ENCODE measurements at places on chromosomes 16 and 17. TPM values are rescaled to one million over a fixed set of nuclear protein-coding genes. Genes with fewer than 3 reads are reported as not detected.

DNA sequence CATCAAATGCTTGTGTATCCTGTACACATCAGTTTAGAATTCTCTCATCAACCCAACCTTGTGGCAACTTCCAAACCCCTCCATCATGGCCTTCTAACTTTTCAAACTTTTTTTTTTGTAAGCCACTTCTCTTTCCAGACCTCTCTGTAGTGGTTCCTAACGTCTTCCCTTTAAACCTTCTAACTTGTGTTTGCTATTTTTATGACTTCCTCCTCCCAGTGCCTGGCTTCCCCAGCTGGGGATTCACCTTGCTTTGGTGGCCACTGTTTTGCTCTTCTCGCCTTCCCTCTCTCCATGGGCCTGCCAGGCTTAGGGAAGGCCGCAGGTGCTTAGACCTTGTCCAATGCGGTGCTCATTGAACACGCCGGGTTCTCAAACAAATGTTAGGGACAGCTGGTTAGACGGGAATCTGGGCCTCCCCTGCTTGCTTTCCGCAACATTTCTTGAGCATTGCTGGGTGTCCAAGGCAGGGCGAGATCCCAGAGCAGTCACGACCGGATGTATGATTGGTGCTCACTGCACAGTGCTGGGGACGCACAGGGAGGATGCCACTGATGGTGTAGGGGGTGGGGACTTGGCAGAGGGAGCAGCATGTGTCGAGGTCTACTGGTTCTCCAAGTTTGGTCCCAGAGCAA, 1.1 kb upstream of the XYLT2 start:
- H3K4me1 ChIP-seq: peaks cover 22% of the 10 kb centered on the region
- peaks cover 3% of the 10 kb centered on the region for H3K36me3 ChIP-seq
- DNase-seq: no peak

DNA sequence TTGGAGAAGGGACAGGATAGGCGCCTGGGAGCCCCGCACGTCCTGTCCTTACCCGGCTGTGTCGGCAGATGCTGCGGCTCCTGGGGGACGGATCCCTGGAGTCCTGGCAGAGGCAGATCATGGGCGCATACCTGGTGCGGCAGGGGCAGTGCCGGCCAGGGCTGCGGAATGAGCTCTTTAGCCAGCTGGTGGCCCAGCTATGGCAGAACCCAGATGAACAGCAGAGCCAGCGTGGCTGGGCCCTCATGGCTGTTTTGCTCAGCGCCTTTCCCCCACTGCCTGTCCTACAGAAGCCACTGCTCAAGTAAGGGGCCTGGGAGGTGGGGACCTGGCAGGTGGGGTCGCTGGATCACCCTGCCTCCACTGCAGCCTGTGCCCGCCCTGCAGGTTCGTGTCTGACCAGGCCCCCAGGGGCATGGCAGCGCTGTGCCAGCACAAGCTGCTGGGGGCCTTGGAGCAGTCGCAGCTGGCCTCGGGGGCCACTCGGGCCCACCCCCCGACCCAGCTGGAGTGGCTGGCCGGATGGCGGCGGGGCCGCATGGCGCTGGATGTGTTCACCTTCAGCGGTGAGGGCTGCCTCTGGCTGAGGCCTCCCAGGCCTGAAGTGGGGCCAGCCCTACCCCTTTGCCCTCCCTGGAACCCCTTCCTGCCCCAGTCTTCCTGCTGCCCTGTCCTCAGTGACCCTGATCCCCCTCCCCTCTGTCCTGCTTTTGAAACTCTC, 20.2 kb upstream of the SMIM5 start:
- no peaks in the 10 kb centered on the region for H3K4me1 ChIP-seq
- DNase-seq: no peak
- no peaks in the 10 kb centered on the region for H3K36me3 ChIP-seq
- H3K27me3 ChIP-seq: no peaks in the 10 kb centered on the region

GRCh38 chr16:70395345-70395901, 43.5 kb downstream of the ST3GAL2 start:
- H3K4me3 ChIP-seq: no peak overlapping the region
- no peak overlapping the region for H3K27ac ChIP-seq
- DNase-seq: peak; percentile 60
- H3K36me3 ChIP-seq: no peaks in the 10 kb centered on the region
- H3K27me3 ChIP-seq: no peaks in the 10 kb centered on the region

DNA sequence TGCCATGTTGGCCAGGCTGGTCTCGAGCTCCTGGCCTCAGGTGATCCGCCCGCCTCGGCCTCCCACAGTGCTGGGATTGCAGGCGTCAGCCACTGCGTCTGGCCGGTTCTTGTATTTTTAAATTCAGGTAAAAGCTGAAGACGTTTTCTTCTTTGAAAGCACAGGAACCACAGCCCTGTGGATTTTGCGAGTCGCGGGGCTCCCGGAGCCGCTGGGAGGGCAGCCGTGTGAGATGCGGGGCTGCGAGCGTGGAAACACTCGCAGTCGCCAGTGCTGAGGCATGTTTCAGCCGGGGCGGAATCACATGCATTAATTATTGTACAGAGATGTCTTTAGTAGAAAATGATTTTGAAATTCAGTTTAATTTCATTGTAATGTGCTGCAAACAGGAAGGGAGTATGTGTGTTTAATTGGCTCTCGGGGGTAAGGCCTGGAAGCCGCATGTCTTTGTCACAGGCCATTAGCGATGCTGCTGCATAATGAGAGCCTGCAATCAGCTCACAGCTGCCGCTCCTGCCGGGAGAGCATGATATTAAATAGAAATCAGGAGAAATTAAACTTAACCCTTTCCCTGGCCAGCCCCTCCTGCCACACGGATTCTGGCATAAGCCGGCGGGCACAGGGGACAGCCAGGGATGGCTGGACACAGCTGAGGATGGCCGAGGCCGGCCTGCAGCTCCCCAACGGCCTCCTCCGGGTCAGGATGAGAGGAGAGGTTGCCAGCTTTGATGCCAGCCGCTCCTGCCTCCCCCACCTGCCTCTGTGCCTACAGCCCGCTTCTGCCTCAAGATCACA, 35.4 kb upstream of the CDH15 start:
- no peaks in the 10 kb centered on the region for H3K27me3 ChIP-seq
- H3K4me1 ChIP-seq: no peaks in the 10 kb centered on the region
- no peak for DNase-seq
- H3K36me3 ChIP-seq: no peaks in the 10 kb centered on the region
- H3K27ac ChIP-seq: no peak overlapping the region
- no peak overlapping the region for H3K4me3 ChIP-seq

GRCh38 chr17:41917679-41918313, 955 bp downstream of the ACLY start:
- H3K27me3 ChIP-seq: no peaks in the 10 kb centered on the region
- peak overlapping the region; percentile 94 for H3K4me3 ChIP-seq
- H3K4me1 ChIP-seq: peaks cover 8% of the 10 kb centered on the region
- H3K27ac ChIP-seq: peak overlapping the region; percentile 79
- DNase-seq: no peak

DNA sequence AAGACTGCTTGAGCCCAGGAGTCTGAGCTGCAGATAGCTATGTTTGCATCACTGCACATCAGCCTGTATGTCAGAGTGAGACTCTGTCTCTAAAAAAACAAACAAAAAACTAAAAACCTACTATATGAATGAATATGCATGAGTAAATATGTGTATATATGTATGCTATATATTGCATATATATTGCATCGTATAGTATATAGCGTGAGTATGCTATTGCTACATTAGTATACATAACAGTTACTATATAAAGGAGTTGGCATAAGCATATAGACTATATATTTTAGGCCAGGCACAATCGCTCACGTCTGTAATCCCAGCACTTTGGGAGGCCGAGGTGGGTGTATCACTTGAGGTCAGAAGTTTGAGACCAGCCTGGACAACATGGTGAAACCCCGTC, 16.1 kb downstream of the DDX42 start:
- no peak for DNase-seq
- H3K27me3 ChIP-seq: no peaks in the 10 kb centered on the region
- H3K4me1 ChIP-seq: no peaks in the 10 kb centered on the region
- no peak overlapping the region for H3K4me3 ChIP-seq

- no peaks in the 10 kb centered on the region for H3K4me1 ChIP-seq
- no peak for DNase-seq
- no peak overlapping the region for H3K27ac ChIP-seq
- peaks cover 4% of the 10 kb centered on the region for H3K27me3 ChIP-seq
- H3K4me3 ChIP-seq: no peak overlapping the region
Measured at GRCh38 chr16:74778646-74779045, 4.0 kb upstream of the FA2H start.

- DNase-seq: no peak
- no peaks in the 10 kb centered on the region for H3K36me3 ChIP-seq
- no peaks in the 10 kb centered on the region for H3K27me3 ChIP-seq
Measured at GRCh38 chr16:86061721-86062120, 162.8 kb downstream of the IRF8 start.

- H3K4me1 ChIP-seq: peaks cover 17% of the 10 kb centered on the region
- no peaks in the 10 kb centered on the region for H3K27me3 ChIP-seq
- H3K4me3 ChIP-seq: no peak overlapping the region
- DNase-seq: no peak
Measured at GRCh38 chr17:42485680-42486079, 27.0 kb downstream of the ATP6V0A1 start.

DNA sequence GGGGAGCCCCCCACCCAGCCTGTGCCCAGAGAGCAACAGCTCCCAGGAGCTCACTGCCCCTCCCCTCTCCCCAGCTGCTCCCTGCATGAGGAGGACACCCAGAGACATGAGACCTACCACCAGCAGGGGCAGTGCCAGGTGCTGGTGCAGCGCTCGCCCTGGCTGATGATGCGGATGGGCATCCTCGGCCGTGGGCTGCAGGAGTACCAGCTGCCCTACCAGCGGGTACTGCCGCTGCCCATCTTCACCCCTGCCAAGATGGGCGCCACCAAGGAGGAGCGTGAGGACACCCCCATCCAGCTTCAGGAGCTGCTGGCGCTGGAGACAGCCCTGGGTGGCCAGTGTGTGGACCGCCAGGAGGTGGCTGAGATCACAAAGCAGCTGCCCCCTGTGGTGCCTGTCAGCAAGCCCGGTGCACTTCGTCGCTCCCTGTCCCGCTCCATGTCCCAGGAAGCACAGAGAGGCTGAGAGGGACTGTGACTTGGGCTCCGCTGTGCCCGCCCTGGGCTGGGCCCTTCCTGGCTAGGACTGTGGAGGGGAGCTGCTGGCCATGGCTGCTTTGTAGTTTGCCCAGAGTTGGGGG, 584 bp downstream of the TCAP start:
- no peak for DNase-seq
- H3K36me3 ChIP-seq: no peaks in the 10 kb centered on the region

DNA sequence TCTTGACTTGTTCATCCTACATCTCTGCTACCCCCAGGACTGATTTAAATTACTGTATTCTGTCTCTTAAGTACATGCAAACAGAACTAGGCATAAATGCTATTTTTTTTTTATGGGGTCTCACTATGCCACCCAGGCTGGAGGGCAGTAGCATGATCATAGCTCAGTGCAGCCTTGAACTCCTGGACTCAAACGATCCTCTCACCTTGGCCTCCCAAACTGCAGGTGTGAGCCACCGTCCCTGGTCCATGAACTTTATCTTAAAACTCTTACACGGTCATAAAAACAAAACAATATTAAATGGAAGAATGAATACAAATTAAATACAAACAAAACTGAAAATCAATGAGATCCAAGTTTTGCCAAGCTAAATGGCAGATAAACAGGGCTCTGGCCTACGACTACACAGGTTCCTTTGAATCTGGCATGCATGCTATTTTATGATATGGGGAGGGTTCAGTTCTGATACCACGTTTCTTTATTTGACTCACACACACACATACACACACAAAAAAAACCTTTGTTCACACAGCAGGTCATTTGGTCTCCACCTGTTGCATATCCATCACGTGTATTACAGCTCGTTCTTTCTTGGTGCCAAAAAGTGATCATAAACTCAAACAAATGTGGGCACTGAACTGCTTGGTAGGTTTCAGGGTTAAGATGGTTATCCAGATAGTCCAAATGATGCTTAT, 1.1 kb upstream of the PKD1L3 start:
- no peak overlapping the region for H3K4me3 ChIP-seq
- no peak for DNase-seq
- no peaks in the 10 kb centered on the region for H3K27me3 ChIP-seq
- no peaks in the 10 kb centered on the region for H3K36me3 ChIP-seq
- no peak overlapping the region for H3K27ac ChIP-seq

DNA sequence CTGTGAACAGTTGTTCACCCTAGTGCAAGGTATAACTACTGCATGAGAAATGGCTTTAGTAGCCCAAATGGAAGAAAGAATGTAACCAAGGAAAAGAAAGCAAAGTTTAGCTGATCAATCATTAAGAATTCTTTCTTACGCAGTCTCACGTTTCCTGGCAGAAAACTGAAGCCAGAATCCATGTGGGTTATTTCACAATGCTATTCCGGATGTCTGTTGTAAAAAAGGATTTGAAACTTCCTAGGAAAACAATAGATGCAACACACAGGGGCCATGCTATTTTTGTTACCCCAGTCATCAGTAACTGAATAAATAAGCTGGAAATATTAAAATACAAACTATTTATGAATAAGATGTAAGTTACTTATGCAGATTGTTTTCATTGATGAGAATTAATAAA, 802.5 kb downstream of the CDH8 start:
- no peak for DNase-seq
- no peaks in the 10 kb centered on the region for H3K36me3 ChIP-seq
- H3K27me3 ChIP-seq: no peaks in the 10 kb centered on the region
- H3K4me1 ChIP-seq: no peaks in the 10 kb centered on the region
- H3K4me3 ChIP-seq: no peak overlapping the region

GRCh38 chr17:76152591-76152990, 11.5 kb upstream of the FOXJ1 start:
- H3K4me1 ChIP-seq: peaks cover 48% of the 10 kb centered on the region
- H3K27ac ChIP-seq: peak overlapping the region; percentile 52
- H3K36me3 ChIP-seq: no peaks in the 10 kb centered on the region
- no peak for DNase-seq
- H3K27me3 ChIP-seq: no peaks in the 10 kb centered on the region

DNA sequence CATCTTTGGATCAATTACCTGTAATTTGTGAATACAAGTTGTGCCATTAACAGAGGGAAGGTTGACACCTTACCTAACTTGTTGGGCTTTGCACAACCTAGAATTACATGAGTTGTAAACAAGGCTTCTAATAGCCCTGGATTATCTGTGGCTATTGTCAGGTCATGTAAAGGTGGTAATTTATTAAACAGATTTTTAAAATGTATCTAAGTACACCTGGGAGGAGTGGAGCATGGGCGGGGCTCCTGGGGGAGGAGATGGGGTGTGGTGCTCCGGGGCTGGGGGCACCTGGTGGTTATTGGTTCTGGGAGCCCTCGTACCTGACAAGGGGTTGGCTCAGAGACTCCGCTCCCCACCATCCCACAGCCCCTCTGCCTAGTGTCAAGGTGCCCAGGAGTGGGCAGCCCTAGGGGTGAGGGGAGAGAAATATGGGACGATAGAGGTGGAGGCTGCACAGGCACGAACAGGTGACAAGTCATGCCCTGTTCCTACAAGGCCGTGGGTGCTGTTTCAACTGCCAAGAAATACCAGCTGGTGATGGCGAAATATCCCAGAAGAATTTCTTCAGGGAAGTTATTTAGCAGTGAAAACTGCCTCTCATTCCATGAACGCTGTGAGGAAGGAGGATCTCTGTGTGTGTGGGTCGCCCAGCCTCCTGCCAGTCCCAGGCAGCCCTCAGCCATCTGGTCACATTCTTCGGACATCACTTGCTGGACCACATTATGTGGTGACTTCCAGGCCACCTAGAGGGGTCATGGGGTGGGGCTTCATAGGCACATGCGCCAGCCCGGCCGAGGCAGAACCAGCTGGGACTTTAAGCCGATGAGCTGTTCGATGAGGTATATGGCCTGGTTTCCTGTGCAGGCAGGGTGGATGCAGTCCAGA, 55.5 kb upstream of the IRX3 start:
- no peaks in the 10 kb centered on the region for H3K36me3 ChIP-seq
- H3K27me3 ChIP-seq: no peaks in the 10 kb centered on the region
- no peaks in the 10 kb centered on the region for H3K4me1 ChIP-seq
- no peak overlapping the region for H3K27ac ChIP-seq

Gene WNK4
- 0.51 TPM for total RNA-seq

Gene RNF222
- total RNA-seq: 0.14 TPM

Gene HOXB9
- total RNA-seq: not detected

Gene PLD6
- total RNA-seq: 13.9 TPM

Gene GLTPD2
- not detected for total RNA-seq

Gene ARHGAP23
- 1.3 TPM for total RNA-seq
